ENCODE measurements at places on chromosomes 7 and 10. TPM values are rescaled to one million over a fixed set of nuclear protein-coding genes. Genes with fewer than 3 reads are reported as not detected.

SYT15B gene
- total RNA-seq = not detected

SLK gene
- 85.0 TPM for total RNA-seq

NODAL gene
- total RNA-seq = 0.51 TPM

CHN2 gene
- not detected for total RNA-seq

- DNase-seq = no peak
These were observed 244.2 kb upstream of the IGFBP3 start for GRCh38 chr7:46165276-46165675.

DNA sequence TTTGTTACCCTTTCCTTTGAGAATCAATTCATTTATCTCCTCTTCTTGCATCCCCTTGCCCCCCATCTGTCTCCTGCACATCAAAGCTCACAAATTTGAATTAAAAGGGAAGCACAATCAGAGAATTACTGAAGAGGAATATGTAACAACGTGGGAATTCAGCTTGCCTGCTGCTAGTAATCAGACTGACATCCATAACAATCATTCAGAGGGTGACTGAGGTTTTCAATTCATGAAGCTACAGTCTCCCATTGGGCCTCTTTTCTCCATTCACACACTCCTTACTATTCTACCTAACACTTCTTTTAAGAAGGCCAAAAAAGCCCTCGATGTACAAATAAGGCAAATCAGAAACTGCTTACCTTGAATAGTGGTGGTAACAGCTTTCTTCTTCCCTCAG is 24.3 kb upstream of the DNA2 start:
- no peak for DNase-seq

DNA sequence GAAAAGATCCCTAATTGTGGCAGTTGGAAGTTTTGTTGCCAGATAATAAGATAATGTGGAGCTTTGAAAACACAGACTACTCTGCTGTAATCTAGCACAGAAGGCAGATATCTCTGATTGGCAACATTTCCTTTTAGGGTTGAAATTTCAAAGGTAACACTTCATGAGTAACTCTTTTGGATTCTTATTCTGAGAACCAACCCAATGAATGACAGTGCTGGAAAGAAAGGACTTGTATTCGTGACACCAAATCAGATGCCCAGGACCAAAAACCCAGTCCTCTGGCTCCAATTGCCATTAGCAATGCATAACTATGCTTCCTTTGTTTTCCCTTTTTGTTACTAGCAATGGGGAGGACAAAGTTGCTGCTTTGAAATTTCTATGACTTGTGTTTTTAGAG is 41.0 kb upstream of the ELMO1 start:
- DNase-seq = no peak

- no peak for DNase-seq
These were observed 197.5 kb downstream of the ARL4A start for GRCh38 chr7:12884856-12885440.

DNA sequence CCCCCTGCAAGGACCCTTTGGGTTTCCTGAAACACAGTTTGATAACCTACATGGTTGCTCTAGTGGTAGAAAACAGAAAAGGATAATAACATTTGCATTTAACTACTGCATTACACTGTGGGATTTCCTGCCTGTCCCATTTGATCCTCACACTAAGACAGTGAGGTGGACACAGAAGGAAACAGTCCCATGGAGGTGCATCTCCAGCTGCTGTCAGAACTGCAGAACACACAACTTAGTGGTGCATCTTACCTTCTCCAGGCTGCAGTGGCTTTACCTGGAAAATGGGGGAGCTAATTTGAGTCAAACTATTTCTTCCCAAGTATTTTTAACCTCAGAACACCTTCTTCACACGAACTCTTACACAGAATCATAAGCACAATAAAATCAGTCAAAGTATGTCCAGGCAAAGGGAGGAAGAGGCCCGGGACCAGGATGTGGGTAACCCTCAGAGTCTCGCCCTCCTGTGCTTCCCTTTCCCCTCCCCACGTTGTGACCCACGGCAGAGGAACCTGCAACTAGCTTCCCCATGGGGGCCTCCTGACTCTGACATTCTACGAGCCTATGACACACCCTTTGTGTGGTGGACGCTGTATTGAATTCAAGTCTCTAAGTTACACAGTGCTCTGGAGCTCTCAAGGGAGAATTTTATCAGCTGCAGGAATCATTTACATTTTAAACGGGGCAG is 33.7 kb downstream of the SCRN1 start:
- no peak for DNase-seq

GRCh38 chr7:1404898-1405548 is 54.2 kb downstream of the MICALL2 start:
- no peak for DNase-seq

All from mammary epithelial cell (primary cell).